ENCODE measurements at places on chromosomes 5 and 9.

- no peak for DNase-seq
Measured at GRCh38 chr5:63473335-63473967, 488.8 kb downstream of the HTR1A start.

- DNase-seq = no peak
Measured at GRCh38 chr5:178940569-178941360, at the start of gene ZNF454. Gene ZNF454 (plus strand): TSS chr5:178941198. CDS start chr5:178942792, 1,594 bp downstream.

- no peak for DNase-seq
Measured at GRCh38 chr5:65066387-65067146, 297.8 kb downstream of the CWC27 start.

GRCh38 chr9:16230731-16231130 is 639.7 kb downstream of the BNC2 start:
- no peak for DNase-seq

- DNase-seq = no peak
Measured at GRCh38 chr9:84945878-84946538, 276.5 kb downstream of the NTRK2 start.

All from GF-D8 (cell line).